Right renal pelvis (tissue), 4 donors: ENCODE measurements at places on chromosomes 5 and 9. TPM values are rescaled to one million over a fixed set of nuclear protein-coding genes. Genes with fewer than 3 reads are reported as not detected.

The CARD9 gene
- polyA plus RNA-seq, result 2.2 TPM

The SPINK13 gene
- polyA plus RNA-seq, result 0.31 TPM

The SCGB3A2 gene
- polyA plus RNA-seq, result not detected

The SNX30 gene
- polyA plus RNA-seq, result 20.1 TPM

The SLC6A19 gene
- polyA plus RNA-seq, result 66.0 TPM

The GFI1B gene
- polyA plus RNA-seq, result 0.67 TPM

The BNC2 gene
- polyA plus RNA-seq, result 8.6 TPM

The PCDHGA8 gene
- polyA plus RNA-seq, result 0.30 TPM

The DMGDH gene
- 29.8 TPM for polyA plus RNA-seq

The LCNL1 gene
- polyA plus RNA-seq, result 0.35 TPM

The CDC20B gene
- polyA plus RNA-seq, result 0.65 TPM

The ADCY2 gene
- 4.3 TPM for polyA plus RNA-seq

The LIFR gene
- polyA plus RNA-seq, result 76.5 TPM

The PPP1R2B gene
- polyA plus RNA-seq, result not detected

The FAM151B gene
- 2.1 TPM for polyA plus RNA-seq

The NEUROG1 gene
- not detected for polyA plus RNA-seq

The ZNF883 gene
- 13.0 TPM for polyA plus RNA-seq

DNA sequence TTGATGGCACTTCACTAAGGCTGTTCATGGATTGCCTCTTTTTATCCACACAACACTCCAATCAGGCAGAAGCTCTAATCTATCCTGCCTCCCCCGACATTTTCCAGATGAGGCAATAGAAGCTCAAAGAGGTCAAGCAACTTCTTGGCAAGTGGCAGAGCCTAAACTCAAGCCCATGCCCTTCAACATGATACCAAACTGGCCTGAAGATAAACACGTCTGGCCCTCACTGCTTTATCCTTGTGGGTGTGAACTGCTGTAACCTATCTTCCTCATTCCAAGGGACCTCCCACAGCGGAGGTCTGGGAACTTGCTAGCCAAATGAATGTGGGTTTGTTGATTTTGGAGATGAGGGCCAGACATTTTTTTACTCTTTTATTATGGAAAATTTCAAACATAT lies 9.5 kb downstream of the SLC35A4 start:
- DNase-seq, result no peak

- no peak for DNase-seq
Observed at GRCh38 chr5:7978991-7979390, 110.0 kb downstream of the MTRR start.

DNA sequence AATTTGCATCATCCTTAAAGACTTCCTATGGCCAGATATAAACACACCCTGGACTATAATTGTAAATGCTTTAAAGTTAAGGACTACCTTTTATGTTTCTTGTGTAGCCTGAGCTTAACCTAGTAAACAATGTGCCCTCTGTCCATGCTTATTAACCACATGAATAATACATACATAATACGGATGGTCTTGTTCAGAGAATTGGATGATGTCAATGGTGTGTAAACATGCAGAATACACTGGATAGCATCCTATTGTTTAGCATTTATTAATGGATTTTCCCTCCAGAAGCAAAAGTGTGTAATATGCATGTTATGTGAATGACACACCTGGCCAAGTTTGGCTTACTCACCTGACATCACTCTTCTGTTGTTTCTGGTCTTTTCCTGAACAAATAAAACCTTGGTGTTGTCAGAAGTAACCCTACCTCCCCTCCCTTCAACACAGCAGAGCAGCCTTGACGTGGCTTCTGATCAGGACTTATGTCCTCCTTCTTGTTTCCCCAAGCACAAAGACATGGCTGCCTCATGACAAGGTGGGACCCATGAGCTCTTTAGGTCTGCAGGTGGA lies 517.9 kb downstream of the MTRR start:
- no peak for DNase-seq

DNA sequence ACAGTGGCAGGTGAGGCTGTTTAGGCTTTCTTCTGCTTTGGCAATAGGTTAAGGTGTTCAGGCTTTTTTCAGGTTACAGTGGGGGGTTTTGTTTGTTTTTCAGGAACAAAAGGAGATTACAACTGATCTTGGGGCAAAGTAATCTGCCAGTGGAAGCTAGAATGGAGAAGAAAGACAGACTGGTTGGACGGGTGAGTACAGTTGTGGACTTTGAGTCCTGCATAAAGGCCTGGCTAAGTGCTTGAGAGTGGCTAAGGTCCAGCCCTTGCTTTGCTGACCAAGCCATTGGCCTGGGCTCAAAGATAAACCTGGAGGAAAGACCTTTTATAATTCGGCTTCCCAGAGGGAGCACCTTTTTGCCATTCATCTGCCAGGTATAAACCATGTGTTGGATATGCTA lies 63.1 kb downstream of the MTMR12 start:
- no peak for DNase-seq

DNA sequence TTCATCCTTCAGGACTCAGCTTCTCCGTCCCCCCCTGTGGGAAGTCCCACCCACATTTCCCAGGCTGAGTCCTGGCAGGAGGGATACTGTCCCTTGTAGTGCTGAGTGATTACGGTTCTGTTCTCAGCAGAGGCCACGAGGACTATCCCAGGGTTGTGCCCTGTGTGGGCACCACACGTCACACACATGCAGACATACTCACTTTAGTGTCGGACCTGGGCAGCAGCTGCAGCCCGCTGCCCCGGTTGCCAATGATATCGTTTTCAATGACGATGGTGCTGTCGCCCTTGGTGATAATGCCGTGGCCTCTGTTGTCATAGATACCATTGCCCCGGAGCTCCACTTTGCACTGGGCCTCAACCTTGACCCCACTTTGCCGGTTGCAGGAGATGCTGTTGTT lies 32.2 kb downstream of the POLR1E start:
- no peak for DNase-seq

GRCh38 chr9:76573905-76574760 lies 115.2 kb downstream of the GCNT1 start:
- no peak for DNase-seq

DNA sequence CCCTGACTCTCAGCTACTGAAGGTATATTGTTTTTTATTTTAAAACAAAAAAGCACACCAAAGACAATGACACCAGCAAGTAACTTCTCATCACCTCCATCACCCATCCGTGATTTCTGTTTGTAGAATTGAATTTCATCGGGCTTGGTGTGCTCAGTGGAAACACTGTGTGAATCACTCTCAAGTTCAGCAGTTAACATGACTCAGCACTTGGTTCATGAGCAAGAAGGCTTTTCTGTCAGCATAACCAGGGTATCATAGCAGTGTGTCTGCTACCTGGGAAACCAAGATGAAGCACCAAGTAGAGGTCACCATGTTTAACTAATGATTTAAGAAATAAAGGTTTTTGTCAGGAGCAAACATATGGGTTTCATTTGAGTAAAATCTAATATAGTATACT lies 123.7 kb downstream of the INSYN2B start:
- no peak for DNase-seq

- peak; percentile 20 for DNase-seq
Observed at GRCh38 chr9:123081824-123082223, 48.4 kb downstream of the GPR21 start.

DNA sequence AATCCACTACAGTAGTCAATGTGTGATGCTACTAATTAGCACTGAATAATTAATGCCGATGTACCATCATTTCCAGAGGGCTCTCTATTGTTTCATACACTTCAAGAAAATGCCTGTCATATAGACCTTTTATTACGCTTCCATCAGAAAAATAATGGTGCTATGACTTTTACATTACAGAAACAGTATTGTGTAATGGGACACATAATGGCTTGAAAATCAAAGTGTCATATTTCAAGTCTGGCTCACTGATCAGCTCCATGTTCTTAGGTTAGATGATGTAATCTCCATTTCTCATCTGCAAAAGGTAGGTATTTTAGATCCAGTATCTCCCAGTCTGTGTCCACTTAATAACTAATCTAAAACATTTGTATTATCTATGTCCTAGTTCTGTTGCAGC lies 990.6 kb upstream of the TYRP1 start:
- DNase-seq, result no peak

GRCh38 chr5:55234121-55234700 lies 803 bp upstream of the CCNO start:
- no peak for DNase-seq

DNA sequence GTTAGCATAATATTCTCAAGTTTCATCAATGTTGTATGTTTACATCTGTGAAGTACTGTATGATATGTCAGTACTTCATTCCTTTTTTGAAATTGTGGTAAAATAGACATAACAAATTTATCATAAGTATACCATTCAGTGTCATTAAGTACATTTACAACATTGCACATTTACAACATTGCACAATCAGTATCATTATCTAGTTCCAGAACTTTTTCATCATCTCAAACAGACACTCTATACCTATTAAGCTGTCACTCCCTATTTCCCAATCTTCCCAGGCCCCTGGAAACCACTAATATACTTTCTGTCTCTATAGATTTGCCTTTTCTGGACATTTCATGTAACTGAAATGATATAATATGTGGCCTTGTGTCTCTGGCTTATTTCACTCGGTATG lies 75.1 kb upstream of the ATG10 start:
- no peak for DNase-seq

DNA sequence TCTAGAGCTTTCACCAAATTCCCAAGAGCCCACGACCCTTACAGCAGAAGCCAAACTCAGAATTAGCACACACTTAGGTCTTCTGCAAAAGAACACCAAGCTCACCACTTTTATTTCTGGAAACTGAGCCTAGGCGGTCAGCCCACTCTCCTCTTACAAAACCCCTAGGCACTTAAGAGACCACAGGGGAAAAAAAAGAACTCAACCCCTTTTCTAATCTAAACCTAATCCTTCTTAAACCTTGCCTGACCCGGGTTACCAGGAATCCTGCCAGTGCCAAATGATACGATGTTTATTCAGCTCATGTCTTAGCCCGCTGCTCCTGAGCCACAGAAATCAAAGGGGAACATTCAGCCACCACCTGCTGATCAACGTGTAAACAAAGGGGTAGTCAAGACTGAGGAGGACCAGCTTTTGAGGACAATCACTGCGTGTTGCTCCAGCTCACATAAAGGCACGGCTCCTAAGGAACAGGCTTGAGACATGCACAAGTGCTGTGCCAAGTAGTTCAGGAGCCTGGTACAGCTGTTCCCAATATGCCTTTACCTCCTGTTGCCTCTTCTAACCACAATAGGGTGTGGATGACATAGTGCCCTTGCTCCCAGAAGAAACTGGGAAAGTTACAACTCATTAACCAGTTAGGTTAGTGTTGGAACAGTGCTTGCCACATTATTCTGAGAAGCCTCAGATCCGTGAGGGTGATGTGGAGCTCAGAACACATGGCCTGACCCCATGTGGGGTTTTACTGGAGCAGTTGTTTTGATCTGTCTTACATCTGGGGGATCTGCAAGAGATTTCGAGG lies 49.3 kb downstream of the ZFAND5 start:
- no peak for DNase-seq

GRCh38 chr5:109619606-109620005 lies 70.1 kb upstream of the MAN2A1 start:
- no peak for DNase-seq

GRCh38 chr5:152405145-152405544 lies at the start of gene NMUR2:
TSS of gene NMUR2 (minus strand) at chr5:152405279. CDS start at chr5:152405113, 166 bp downstream.
- peak; percentile 4 for DNase-seq

- no peak for DNase-seq
Observed at GRCh38 chr9:81964218-81965171, 21.2 kb downstream of the SPATA31D3 start.

DNA sequence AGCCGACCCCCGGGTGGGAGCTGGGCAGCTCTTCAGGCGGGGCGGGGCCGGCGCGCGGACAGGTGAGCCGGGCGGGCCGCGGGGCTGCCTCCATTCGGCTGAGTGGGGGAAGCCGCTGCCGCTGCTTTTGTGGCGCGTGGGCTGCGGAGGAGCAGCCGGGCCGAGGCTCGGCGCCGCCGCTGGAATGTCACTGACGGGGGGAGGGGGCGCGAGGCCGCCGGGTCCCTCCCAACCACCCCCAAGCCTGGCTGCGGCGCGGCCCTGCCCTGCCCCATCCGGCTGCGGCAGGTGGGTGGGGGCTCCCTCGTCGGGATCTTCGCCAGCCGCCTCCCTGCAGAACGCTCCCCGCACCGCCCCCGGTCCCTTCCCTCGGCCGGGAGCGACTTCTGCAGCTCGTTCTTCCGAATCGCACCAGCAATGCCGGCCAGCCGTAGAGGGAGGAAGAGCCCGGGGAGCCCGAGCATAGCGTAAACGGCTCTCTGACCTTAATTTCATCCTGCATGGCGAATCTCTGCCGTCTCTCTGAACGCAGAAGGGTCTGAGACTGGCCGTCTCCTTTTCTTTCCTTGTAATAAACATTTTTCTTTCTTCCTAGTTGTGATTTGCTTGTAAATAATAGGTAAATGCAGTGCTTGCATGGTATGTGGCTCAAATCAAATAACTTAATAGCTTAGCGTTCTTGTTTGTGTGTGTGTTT lies 505 bp downstream of the SPTAN1 start:
- DNase-seq, result peak; percentile 41

GRCh38 chr9:136160381-136160841 lies 41.7 kb upstream of the TMEM250 start:
- no peak for DNase-seq

GRCh38 chr9:6811436-6811835 lies 53.7 kb downstream of the KDM4C start:
- DNase-seq, result no peak

- DNase-seq, result no peak
Observed at GRCh38 chr5:81420039-81420667, 26.2 kb upstream of the ACOT12 start.

GRCh38 chr9:69740872-69741505 lies 18.8 kb downstream of the PTAR1 start:
- no peak for DNase-seq

GRCh38 chr9:36276781-36277181 lies 18.5 kb upstream of the GNE start:
- DNase-seq, result no peak

GRCh38 chr9:135079676-135080075 lies 7.8 kb upstream of the OLFM1 start:
- no peak for DNase-seq

DNA sequence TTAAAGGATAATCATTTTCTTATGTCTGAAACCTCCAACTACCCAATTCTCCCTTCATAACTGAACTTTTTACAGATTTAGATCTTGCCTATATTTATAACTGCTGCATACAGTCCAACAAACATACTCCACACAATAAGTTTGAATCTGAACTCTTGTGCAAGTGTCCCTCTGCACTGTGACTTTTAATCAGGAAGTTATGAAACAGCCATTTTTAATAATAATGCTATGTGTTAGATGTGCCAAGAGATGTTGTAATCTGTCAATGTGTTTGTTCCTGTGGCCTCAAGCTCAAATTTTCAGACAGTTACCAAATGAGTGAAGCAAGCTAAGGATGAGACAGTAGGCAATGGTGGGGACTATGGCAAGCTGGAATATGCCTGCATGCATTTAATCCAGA lies 57.6 kb upstream of the MTAP start:
- no peak for DNase-seq

- no peak for DNase-seq
Observed at GRCh38 chr5:169279125-169279524, 21.8 kb downstream of the SLIT3 start.

- no peak for DNase-seq
Observed at GRCh38 chr5:116355819-116356601, 218.6 kb downstream of the SEMA6A start.

GRCh38 chr9:3809724-3810123 lies 283.9 kb upstream of the RFX3 start:
- DNase-seq, result no peak
